NCI-H2029 treated with DMSO at 0.1 percent for 48 hours (cell line): ENCODE measurements at places on chromosomes 3 and 15.

- no peak for DNase-seq
Measured at GRCh38 chr3:128709038-128709437, 16.9 kb upstream of the RAB7A start.

GRCh38 chr3:106814231-106814630 is 563.0 kb upstream of the CCDC54 start:
- DNase-seq: no peak

- DNase-seq: no peak
Measured at GRCh38 chr15:98883478-98883877, 124.1 kb downstream of the PGPEP1L start.

GRCh38 chr3:15794842-15795650 is 2.7 kb downstream of the ANKRD28 start:
- DNase-seq: no peak
